MM.1S (cell line): ENCODE measurements at places on chromosomes 16 and 17.

DNA sequence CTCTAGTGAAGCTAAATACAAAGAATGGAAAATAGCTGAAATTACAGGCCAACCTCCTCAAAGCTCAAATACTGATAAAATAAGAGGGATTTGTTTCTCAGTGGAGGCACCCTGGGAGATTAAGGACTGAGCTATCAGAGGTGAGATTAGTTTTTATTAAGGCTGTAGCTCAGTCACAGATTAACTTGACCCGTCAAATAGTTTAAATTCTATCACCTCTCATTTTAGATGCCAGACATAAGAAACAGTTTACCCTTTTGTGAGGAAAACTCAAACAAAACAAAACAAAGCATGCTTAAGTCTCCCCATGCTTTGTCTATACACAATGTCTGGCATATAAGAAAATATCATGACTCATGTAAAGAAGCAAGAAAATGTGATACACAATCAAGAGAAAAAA lies 208.3 kb upstream of the PMFBP1 start:
- no peak overlapping the region for H3K4me3 ChIP-seq
- H3K27me3 ChIP-seq: no peaks in the 10 kb centered on the region
- no peaks in the 10 kb centered on the region for H3K36me3 ChIP-seq
- no peak overlapping the region for H3K27ac ChIP-seq

DNA sequence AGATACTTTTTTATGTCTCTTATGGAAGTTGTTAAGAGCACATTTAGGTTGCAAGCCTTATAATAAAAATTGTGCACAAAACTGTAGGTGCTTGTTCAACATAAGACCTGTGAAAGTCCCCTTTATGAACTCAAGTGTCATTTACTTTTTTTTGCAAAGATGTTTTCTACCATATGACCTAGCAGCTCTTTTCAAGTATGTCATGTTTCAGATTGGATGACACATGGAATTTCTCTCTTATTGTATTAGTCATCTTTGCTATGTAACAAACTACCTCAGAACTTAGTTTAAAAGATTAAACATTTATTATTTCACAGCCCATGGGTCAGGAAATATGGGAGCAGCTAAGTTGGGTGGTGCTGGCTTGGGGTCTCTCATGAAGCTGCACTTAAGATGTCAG lies 57.9 kb downstream of the PHKB start:
- H3K27ac ChIP-seq: no peak overlapping the region
- no peaks in the 10 kb centered on the region for H3K27me3 ChIP-seq
- no peaks in the 10 kb centered on the region; the same call in 1 of the 2 replicates for H3K36me3 ChIP-seq

- no peak overlapping the region for H3K27ac ChIP-seq
- no peaks in the 10 kb centered on the region for H3K27me3 ChIP-seq
- no peak overlapping the region for H3K4me3 ChIP-seq
- H3K36me3 ChIP-seq: 0 out of 2 replicates have a peak, but pooled peaks cover 6% of the 10 kb centered on the region
- H3K4me1 ChIP-seq: no peaks in the 10 kb centered on the region
These were observed 20.4 kb upstream of the SLC38A8 start for GRCh38 chr16:84062734-84063640.

DNA sequence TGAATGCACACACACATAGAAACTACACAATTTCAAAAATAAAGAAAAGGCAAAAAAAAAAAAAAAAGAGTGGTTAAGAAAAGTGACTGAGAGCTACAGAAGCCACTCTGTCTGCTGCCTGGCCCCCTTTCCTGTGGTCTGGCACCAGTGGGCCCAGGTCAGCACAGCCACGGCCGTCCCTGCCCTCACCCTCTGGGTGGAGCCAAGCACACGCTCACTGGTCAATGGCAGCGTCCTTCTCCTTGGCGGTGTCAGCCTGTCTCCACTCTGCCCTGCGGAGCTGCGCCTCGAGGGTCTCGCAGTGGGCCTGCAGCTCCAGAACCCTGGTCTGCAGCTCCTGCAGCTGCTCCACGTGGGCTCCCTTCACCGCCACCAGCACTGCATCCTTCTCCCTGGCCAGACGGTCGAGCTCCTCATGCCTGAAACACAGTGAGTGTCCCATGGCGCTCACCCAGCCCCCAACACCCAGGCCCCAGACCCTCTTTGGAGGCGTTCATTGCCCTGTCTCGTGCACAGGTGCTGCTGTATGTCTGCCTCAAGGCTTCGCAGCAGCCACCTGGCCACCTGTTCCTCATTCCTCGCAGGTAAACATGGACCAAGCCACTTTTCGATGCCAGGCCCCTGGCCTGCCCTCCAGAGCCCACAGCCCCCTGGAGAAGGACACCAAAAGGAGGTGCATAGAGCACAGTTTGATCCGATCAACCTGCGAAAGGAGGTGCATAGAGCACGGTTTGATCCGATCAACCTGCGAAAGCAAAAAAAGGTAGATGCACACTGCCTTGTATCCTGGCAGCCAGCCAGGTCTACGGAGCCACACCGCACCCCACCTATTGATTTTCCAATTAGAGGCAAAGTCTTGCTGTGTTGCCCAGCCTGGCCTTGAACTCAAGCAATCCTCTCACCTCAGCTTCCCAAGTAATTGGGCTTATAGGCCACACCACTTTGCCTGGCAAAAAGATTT lies 24.4 kb downstream of the CCDC57 start:
- no peaks in the 10 kb centered on the region for H3K4me1 ChIP-seq
- H3K27me3 ChIP-seq: no peaks in the 10 kb centered on the region
- H3K36me3 ChIP-seq: no peaks in the 10 kb centered on the region
- no peak for DNase-seq
- H3K4me3 ChIP-seq: no peak overlapping the region
- H3K27ac ChIP-seq: no peak overlapping the region

DNA sequence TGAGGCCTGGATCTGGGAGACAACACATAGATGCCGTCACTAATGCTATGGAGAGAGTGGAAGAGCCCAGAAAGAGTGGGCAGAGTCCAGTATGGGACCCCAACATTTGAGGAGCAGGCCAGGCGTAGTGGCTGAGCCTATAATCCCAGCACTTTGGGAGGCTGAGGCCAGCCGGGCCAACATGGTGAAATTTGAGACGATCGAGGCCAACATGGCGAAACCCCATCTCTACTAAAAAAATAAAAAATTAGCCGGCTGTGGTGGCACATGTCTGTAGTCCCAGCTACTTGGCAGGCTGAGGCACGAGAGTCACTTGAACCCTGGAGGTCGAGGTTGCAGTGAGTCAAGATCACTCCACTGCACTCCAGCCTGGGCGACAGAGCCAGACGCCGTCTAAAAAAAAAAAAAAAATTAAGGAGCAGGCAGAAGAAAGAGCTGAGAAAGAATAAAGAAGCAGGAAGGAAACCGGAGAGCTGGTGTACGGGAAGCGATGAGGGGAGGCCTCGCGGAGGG lies 6.0 kb upstream of the DNAI2 start:
- no peak for DNase-seq
- H3K4me3 ChIP-seq: no peak overlapping the region
- H3K27me3 ChIP-seq: peaks cover 89% of the 10 kb centered on the region
- H3K36me3 ChIP-seq: no peaks in the 10 kb centered on the region
- no peaks in the 10 kb centered on the region for H3K4me1 ChIP-seq

- peaks cover 27% of the 10 kb centered on the region for H3K27me3 ChIP-seq
- H3K36me3 ChIP-seq: no peaks in the 10 kb centered on the region
- no peak for DNase-seq
- 0 out of 2 replicates have a peak, but pooled peaks cover 6% of the 10 kb centered on the region for H3K4me1 ChIP-seq
- no peak overlapping the region for H3K4me3 ChIP-seq
These were observed 807 bp upstream of the HBQ1 start for GRCh38 chr16:179211-180092.

DNA sequence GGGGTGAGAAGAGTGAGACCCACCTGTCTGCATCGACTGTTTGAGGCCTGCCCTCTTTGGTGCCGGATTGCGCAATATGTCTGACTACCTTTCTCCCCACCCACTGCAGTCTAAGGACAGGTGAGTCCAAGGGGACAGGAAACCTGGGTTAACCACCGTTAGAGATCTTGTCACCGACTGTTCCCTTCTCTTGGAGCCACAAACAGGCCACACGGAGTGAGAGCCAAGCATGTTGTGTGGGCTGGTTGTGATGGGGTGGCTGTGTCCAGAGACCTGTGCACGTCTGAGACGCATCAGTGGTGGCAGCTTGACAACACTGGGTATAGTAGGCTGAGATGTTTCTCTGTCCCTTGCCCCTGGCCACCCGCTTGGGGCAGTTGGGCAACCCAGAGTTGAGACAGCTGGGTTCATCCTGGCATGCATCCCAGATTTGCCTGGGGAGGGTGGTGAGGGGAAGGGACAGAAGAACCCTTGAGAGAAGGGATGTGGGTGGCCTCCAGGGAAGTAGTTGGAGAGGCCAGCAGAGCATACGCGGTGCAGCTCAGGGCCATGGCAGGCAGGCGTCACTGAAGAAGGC lies 21.4 kb downstream of the MPRIP start:
- DNase-seq: no peak
- no peaks in the 10 kb centered on the region for H3K4me1 ChIP-seq
- no peaks in the 10 kb centered on the region for H3K36me3 ChIP-seq
- H3K27ac ChIP-seq: no peak overlapping the region
- H3K4me3 ChIP-seq: no peak overlapping the region
- no peaks in the 10 kb centered on the region for H3K27me3 ChIP-seq

DNA sequence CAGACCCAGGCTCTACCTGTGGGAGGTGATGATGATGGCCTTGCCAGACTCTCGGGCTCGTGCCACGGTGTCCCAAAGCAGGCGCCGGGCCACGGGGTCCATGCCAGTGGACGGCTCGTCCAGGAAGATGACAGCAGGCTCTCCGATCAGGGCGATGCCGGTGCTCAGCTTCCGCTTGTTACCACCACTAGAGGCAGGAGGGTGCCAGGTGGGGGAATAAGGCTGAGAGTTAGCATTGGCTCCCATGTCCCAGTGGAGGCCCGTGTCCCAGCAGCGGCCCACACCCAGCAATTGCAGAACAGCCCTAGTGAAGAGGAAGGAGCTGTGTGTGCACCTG lies 10.3 kb upstream of the RNPS1 start:
- no peak overlapping the region for H3K27ac ChIP-seq
- no peak overlapping the region for H3K4me3 ChIP-seq
- H3K27me3 ChIP-seq: peaks cover 85% of the 10 kb centered on the region
- H3K4me1 ChIP-seq: no peaks in the 10 kb centered on the region
